Stimulated activated CD4-positive, alpha-beta T cell treated with anti-CD3 and anti-CD28 coated beads, Interleukin-1b, Interleukin-23, amount 100 ng/mL, for 1 hour (primary cell): ENCODE measurements at places on chromosomes 1 and 21.

DNA sequence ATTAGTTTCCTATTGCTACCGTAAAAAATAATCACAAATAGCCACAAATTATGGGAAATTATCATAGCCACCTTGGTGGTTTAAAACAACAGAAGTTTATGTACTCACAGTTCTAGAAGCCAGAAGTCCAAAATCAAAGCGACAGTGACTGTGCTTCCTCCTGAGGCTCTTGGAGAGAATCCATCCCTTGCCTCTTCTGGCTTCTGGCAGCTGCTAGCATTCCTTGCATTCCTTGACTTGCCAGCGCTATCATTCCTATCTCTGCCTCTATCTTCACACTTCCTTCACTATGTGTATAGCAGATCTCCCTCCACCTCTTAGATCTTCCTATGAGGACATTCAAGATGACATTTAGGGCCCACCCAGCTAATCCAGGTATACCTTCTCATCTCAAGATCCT is 180.1 kb upstream of the USP25 start:
- no peak for DNase-seq

GRCh38 chr1:50430010-50430405 is 6.8 kb upstream of the DMRTA2 start:
- DNase-seq = no peak

DNA sequence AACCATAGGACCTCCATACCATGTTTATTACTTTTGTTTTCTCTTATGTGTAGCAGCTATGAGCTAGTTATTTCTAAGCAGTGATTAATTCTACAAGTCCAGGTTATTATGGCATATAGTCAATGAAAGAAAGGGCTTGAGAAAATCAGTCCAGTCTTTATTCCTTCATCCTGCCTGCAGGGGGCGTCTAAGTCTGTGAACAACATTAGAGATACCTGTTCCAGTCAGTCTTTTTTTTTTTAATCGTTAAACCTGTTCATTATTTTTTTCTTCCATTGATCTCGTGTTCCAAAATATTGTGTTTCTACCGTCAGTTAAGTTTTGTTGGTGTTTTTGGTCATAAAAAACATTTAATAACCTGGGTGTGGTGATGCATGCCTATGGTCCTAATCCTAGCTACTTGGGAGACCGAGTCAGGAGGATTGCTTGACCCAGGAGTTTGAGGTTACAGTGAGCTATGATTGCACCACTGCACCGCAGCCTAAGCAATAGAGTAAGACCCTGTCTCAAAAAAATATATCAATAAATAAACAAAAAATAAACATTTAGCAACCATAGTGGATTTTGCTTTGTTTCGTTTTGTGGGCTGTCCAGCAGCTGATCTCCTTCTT is 29.4 kb upstream of the CD2 start:
- DNase-seq = peak; percentile 63

- no peak for DNase-seq
These were observed 8.4 kb downstream of the GSTM3 start for GRCh38 chr1:109732390-109732881.

DNA sequence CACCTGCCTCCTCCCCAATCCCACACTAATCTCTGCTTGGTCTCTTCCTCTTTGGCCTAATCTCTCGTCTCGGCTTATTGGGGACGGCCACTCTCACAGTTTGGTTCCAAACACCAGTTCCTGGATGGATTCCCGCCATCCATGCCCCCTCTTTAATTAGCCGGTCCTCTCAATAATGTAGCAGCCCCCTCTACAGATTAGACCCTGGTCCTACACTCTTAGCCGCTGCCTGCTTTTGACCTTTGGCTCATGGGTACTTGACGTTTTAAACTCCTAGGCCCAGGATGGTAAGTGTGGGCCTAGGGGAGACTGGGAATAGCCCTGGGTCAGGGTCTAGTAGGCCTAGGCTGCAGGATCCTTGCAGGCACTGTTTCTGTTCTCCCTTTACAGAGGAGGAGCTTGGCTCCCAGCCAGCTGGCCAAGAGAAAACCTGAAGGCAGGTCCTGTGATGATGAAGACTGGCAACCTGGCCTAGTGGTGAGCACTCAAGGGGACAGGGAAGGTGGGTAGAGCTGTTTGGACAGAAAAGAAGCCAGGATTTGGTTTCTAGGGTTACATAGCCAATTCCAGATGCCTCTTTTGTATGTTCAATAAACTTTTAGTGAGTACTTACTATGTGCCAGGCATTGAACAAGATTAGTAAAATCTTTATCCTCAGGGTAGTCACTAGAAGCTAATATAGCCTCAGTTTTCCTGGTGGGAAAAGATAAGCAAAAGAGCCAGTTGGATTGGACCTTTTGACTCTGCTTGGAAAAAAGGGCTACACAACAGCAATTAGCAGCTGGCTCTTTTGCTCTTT is 758 bp downstream of the RAD54L start:
- no peak for DNase-seq

DNA sequence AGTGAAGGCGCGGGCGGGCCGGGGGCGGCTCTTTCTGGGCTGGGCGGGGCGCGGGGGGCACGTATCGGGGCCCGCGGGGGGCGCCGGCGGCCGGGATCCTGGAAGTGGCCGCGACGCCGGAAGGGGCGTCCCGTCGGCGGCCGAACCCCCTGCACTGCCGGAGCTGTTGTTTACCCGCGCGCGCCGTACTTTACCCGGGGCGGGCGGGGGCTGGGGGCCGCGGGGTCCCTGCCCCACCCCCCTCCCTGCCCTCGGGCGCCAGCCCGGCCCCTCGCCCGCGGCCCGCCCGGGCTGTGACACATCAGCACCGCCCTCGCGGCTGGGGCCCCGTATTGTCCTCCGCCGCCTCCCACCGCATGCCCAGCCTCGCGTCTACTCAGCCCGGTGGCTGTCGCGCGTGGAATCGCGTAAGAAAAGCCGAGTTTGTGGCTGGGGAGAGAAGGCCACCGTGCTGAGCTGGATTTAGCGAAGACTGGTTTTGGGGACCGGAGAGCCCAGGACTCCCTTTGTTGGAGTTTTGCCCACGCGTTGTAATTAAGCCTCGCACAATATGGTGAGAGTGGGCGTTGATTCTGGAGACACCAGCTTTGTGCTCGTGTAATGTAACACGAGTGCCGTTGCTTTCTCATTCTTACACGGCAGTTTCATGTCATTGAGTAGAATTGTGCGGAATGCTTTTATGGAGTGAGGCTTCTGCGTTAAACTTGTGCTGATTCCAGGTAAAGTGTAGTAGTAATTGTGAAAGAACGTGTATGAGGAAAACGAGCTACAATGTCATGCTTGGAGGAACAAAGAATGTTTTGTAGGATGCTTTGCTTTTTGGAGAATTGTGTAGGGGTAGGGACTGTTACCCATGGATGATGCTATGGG is 559 bp downstream of the BACH1 start:
- peak; percentile 23 for DNase-seq

- DNase-seq = no peak
These were observed 36.3 kb downstream of the COQ8A start for GRCh38 chr1:226976276-226976977.

- DNase-seq = no peak
These were observed 105.1 kb upstream of the TLR5 start for GRCh38 chr1:223248001-223248769.

GRCh38 chr1:2588661-2589430 is 2.3 kb downstream of the PRXL2B start:
- DNase-seq = no peak

DNA sequence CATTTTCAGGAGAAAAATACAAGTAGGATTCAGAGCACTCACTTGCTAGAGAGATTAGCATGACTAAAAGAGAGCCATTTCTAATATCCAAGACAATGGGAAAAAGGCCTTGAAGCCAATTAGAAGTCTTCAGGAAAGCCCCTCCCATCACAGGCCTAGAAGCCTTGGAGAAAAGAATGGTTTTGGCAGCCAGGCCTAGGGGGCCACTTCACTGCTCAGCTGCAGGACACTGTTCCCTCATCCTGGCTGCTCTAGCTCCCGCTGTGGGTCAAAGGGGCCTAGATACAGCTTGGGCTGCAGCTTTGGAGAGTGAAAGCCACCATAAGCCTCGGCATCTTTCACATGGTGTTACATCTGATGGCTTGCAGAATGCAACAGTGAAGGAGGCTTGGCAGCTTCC is 62.8 kb downstream of the RGS4 start:
- no peak for DNase-seq

DNA sequence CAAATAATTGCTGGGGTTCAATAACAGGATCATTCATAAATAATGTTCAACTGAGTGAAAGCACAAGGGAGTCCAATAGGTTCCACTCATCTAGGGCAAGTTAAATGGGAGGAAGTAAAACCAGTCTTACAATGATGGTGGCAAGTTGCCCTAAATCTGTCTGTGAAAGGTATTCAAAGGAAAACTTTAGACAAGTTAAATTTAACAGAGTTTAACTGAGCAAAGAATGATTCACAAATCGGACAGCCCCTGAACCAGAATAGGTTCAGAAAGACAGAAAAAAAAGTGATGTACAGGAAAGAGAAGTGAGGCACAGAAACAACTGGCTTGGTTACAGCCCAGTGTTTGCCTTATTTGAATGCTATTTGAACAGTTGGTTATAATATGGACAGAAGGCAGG is 183.5 kb upstream of the ADGRL4 start:
- DNase-seq = no peak

DNA sequence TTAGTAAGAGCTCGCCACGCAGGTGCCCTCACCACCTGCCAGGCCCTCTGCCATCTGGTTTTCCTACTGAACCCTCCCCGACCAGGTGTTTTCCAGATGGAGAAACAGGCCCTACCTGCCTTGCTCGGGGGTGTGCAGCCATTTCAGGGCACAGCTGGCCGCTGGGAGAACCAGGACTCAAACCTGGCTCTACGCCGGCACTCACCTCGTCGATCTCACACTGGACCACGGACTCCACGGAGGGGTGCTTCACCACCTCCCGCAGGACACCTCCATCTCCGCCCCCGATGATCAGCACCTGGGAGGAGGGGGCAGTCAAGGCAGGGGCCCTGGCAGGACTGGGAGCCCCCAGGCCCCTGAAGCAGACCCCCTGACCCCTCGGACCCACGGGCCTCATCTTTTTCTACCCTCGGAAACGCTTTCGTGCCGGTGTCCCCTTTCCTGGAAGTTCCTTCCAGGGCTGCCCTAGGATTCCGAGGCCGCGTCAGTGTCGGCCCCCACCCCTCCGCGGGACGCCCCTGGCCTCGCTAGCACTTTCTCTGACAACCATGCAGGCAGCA is 1.1 kb downstream of the SRM start:
- no peak for DNase-seq

- DNase-seq = no peak
These were observed 48.8 kb upstream of the CAMK1G start for GRCh38 chr1:209534496-209535250.

- DNase-seq = no peak
These were observed 605.8 kb upstream of the ADAMTS5 start for GRCh38 chr21:27572696-27573095.

- no peak for DNase-seq
These were observed 5.5 kb upstream of the TRAPPC10 start for GRCh38 chr21:44006656-44007055.

DNA sequence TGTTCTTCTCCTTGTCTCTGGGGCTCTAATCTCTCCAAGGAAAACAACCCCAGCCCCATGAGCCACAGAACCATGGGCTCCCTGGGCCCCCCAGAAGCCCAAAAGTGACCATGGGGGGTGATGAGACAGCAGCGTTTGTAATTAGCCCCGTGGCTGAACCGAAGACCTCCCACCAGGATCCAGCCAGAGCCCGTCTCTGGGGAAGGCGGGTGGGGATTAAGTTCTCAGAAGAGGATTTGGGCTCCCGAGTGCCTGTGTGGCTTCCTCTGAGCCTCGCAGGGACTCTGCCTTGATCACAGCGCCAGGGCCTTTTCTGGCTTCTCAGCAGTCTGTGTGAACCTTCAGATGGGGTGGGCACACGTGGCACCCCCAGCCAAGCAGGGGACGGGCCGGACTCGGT is 77.0 kb downstream of the ALPL start:
- no peak for DNase-seq

DNA sequence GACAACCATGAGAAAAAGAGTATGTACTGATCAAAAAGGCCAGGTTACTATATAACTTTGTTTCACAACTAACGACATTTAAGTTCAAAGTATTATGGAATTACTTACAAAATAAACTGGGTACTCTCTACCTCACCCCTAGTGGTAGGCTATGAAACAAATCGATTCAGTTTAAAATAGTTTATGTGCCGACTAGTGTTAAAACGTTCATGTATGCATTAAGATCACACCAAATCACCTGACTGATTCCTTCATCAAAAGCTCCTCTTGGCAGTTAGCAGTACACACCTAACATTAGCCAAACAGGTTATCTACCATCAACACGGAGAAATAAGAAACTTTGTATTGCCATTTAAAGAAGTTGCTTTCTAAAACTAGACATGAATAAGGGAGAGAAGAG is 137.1 kb downstream of the AKT3 start:
- DNase-seq = no peak

GRCh38 chr1:228341450-228341813 is 65.2 kb downstream of the TRIM11 start:
- DNase-seq = no peak
